ENCODE measurements at places on chromosomes 11 and 22.
A peak's percentile ranks its signal among the peaks of the same experiment; 100 is the strongest.

- no peak for DNase-seq
Observed at GRCh38 chr22:22940961-22941605, 53.5 kb downstream of the IGLL5 start.

- DNase-seq: no peak
Observed at GRCh38 chr11:124313131-124313530, 618 bp downstream of the OR8D1 start.

- DNase-seq: no peak
Observed at GRCh38 chr11:107988397-107989158, 20.1 kb upstream of the CUL5 start.

DNA sequence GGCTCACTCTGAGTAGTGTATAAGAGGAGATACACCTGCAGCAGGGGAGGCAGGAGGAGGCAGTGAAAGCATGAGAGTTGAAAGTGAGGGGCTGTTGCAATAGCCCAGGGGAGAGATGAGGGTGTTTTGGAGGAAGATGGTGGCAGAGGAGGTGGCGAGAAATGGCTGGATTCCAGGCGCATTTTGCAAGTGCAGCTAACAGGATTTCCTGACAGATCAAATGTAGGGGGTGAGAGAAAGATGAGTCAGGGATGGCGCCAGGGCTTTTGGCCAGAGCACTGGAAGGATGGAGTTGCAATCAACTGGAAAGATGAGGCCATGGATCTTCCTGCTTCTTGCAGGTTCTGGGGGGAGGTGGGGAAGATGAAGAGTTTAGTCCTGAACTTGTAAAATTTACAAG, 16.8 kb upstream of the TSPAN18 start:
- DNase-seq: peak; percentile 27

DNA sequence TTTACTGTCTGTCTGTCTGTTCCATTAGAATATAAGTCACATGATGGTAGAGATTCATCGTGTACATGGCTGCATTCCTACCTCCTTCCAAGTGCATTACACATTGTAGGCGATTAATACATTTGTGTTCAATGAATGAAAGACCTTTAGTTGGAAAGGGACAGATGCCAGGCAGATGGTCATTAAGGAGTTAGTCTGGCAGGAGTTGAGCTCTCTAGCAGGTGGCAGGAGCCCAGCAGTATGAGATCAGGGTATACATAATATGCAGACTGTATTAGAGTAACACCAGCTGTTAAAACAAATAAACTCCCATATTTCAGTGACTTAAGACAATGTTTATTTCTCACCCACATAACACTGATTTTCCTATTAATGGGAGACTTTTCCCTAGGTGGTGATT, 147.7 kb upstream of the LARGE1 start:
- DNase-seq: no peak

- no peak for DNase-seq
Observed at GRCh38 chr22:27934069-27934468, 15.0 kb upstream of the PITPNB start.

DNA sequence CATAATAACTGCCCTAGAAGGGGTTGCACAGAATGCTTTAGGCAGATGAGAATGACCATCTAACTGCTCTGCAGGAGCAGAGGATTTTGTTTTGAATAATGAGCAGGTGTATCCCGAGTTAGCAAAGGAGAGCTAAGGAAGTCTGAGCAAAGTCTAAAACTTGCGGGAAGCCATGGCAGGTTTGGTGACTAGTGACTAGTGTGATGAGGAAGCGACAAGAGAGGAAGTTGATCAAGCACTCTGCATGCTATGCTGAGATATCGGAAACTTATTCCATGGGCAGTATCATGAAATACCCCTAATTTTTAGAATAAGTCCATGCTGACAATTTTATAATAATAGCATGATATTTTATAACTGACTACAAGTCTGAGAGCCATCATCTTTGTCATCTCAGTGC, 12.9 kb downstream of the OLFML1 start:
- no peak for DNase-seq

GRCh38 chr22:19723232-19723982, at the start of gene GP1BB:
Gene GP1BB (plus strand): TSS chr22:19723539. CDS start chr22:19723570, 31 bp downstream.
- peak; percentile 25 for DNase-seq

- peak; percentile 67 for DNase-seq
Observed at GRCh38 chr11:72041364-72042063, 38.8 kb downstream of the NUMA1 start.

Measured in cardiac fibroblast (primary cell).